Activated CD4-positive, CD25-positive, alpha-beta regulatory T cell treated with anti-CD3 and anti-CD28 coated beads, Interleukin-2, amount 50 U/mL, for 72 hours (primary cell): ENCODE measurements at places on chromosomes 3 and 15.

DNA sequence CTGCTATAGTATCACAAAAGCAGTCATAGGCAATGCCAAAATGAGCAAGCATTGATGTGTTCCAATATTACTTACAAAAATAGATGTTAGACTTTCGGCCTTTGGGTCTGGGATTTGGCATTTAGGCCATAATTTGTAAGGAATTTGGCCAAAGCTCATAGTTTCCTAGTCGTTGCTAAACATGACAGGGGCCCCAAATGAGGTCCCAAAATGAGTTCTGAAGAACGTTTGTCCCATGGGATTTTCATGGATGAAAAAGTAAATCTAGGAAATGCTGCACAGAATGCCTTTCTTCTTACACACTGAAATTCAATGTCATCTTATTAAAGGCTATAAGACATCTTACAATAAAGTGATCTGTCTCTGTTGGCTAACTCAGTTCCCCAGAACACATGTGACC, 456.0 kb downstream of the CNTN4 start:
- no peak for DNase-seq

- DNase-seq, result no peak
Observed at GRCh38 chr3:169456900-169457299, 206.6 kb downstream of the MECOM start.

DNA sequence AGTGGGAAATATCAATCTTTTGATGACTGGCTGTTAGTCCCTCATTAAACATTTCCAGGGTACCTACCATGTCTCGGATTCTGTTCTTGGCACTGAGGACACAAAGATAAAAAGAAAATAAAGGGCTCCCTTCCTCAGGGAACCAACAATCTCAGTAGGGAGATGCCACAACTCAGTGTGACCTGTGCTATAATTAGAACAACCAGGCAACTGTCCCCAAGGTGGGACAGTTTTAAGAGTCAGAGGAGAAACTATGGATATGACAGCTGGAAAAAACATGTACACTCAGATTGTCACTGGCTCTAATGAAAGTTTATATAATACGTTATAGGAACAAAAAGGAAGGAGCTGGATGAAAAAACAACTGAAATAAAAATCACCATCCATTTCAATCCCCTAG, 23.3 kb upstream of the CMTM8 start:
- no peak for DNase-seq

DNA sequence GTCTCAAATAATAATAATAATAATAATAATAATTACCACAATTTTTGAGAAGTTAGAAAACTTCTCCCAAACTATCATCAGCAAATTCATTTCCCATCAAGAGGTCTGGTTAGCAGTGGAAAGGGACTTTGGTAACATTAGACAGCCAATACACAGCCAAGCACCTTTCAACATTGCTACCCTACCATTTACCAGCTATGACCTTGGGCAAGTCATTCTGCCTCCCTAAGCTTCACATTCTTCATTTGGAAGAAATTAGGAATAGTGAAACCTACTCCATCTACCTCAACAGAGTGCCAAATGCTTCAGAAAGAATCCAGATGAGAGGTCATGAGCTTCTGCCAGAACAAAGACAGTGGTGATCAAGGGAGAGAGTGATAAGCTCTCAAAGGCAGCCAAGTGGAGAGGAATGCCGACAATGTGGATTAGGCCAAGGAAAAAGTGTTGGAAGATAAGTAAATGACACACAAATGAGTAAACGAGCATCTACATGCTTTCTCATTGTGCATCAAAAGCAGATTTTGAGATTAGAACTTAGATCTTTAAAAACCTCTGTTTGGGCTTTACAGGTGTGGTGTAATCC, 42.9 kb upstream of the LPP start:
- DNase-seq, result no peak

GRCh38 chr3:39126532-39127071, 19.1 kb downstream of the TTC21A start:
- DNase-seq, result peak; percentile 19

- DNase-seq, result no peak
Observed at GRCh38 chr15:67147396-67147949, 82.1 kb downstream of the SMAD3 start.

GRCh38 chr15:67807141-67807540, 18.2 kb upstream of the SKOR1 start:
- no peak for DNase-seq

DNA sequence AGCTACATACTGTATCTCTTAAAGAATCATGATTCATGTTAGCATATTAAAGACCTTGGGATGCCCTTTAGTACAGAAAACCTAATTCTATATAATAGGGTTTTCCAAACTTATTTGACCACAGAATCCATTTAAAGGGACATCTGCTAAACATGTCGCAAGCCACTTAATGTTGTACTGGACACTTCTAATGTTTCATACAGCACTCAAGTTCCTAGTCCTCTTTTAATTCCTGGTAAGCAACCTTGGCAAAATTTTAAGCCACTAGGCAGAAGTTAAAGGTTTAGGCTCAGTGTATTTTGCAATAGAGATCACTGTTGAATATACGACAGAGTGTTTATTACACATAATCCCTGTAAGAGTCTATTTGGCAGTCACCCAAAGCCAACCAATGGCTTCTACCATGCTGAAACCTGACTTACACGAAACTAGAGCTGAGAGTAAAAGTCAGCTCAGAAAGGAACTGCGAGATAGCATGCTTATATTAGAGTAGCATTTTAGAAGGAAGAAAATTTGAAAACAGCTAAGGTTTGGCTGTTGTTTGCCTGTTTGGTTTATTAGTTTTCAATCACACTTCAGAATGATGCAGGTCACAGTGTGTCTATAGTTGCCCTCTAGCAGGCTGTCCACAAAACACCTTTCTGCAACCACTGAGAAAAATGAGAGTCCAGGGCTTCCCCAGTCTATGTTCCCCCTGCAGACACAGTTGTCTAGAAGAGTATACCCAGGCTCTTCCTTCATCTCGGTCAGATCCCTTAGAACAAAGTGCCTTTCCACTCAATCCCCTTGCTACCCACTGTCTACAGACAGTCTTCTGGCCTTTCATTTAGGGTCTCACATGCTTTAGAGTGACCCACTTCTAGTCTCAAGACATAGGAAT, 104.4 kb downstream of the FMN1 start:
- no peak for DNase-seq

- DNase-seq, result no peak
Observed at GRCh38 chr3:81789691-81790090, 28.2 kb upstream of the GBE1 start.

GRCh38 chr3:195041871-195042742, 228.9 kb downstream of the XXYLT1 start:
- peak; percentile 4 for DNase-seq

DNA sequence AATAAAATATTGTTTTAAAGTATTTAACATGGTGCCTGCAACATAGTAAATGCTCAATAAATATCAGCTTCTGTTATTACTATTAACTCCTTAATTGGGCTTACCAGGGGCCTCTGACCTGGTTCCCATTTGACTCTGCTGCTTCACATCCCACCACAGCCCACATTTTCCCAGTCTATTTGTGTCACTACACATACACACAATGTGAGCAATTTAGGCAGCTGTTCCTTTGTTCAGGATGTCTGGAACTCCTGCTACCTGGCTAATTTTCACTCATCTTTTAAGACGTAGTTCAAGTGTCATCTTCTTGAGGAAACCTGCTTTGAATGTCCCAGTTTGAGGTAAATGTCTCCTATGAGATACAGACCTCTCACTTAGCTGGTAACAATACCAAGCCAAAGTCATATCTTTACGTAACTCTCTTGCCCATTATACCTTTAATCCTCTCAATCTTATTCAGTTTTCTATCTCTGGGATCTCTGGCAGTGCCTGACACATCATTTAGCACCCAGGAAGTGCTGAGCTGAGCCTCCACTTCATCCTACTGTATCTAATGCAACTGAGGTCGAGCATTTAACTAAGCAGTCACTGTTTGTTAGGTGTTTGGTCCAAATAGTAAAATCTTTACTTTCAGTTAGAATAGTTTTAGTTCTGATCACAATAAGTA, 4.4 kb downstream of the TGFBR2 start:
- no peak for DNase-seq

DNA sequence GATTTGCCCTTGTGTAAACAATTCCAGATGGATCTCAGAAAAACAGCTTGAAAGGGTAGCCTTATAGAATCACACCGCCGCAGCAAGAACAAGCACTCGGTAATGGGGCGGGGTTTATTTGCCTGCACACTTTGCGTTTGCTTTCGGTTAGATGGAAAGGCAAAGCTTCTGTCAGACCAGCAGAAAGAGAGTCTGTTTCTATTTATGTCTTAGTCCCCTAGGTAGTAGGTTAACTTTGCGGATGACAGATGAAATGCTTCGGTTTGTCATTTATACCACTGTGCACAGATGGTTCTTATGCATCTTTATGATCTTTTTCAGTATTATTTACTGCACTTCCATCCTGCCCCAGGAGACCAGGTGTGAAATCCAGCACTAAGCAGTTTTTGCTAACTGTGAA, 62.2 kb downstream of the PYDC2 start:
- no peak for DNase-seq

DNA sequence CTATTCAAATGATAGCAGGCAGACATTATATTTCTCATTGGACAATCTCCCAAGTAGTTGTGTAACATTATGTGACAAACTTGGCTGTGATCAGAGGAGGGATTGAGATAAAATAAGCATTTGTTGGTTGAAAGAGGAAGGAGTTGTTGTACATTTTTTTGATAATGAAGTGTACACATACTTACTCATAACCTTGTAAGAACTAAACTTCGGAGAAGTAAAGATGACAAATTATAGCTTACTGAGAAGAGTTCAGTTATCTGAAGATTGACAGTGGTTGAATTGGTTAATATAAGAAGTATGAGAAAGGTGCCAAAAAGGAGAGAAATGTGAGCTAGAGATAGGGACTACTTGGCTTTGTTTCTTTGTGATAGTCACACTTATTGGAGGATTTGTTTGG, 32.6 kb downstream of the STT3B start:
- DNase-seq, result no peak

DNA sequence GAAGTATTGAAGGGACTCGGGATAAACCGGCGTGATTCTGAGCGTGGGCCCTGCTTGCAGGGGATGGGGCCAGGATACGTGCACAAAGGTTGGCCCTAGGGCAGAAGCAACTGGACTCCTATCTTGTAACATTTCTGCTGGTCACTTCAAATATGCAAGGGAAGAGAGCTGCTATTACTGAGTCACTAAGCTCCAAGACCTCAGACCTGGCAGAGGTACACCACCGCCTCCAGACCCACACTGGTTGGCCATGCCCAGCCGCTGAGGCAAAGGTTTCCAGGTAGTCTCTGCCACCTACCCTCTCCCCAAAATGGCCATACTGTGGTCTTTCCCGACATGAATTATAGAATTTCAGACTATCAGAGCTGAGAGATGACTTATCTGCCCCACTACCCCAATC, 13.4 kb upstream of the STRA6 start:
- DNase-seq, result no peak

GRCh38 chr3:8317661-8318649, 183.7 kb upstream of the LMCD1 start:
- no peak for DNase-seq
